Daoy (cell line): ENCODE measurements at places on chromosomes 1 and 21. TPM values are rescaled to one million over a fixed set of nuclear protein-coding genes. Genes with fewer than 3 reads are reported as not detected.

Gene GBP7
- total RNA-seq, result not detected in 2 replicates

Gene IFI44
- total RNA-seq, result 141 and 171 TPM in 2 replicates

Gene SPRR2F
- not detected in 2 replicates for total RNA-seq

Gene USP21
- 6.2 and 13.5 TPM in 2 replicates for total RNA-seq

Gene ZMYND12
- 0.06 TPM in 1 of 2 replicates, not detected in the other for total RNA-seq

Gene ZYG11A
- 2.5 and 3.0 TPM in 2 replicates for total RNA-seq

Gene DNAH14
- 32.5 and 56.2 TPM in 2 replicates for total RNA-seq

Gene S100A7
- not detected in 2 replicates for total RNA-seq

Gene NRAS
- total RNA-seq, result 164 and 172 TPM in 2 replicates

Gene SH3BGR
- total RNA-seq, result 4.3 and 4.6 TPM in 2 replicates

Gene APCS
- not detected in 2 replicates for total RNA-seq

Gene AMY2A
- total RNA-seq, result not detected in 2 replicates

Gene EFNA3
- total RNA-seq, result 1.1 and 2.4 TPM in 2 replicates

Gene PRAMEF10
- not detected in 2 replicates for total RNA-seq

Gene CYP4A22
- not detected in 2 replicates for total RNA-seq

Gene PRMT6
- 35.3 and 38.4 TPM in 2 replicates for total RNA-seq

Gene SLFNL1
- not detected in 2 replicates for total RNA-seq

Gene CYP4B1
- not detected in 2 replicates for total RNA-seq

Gene PDE9A
- total RNA-seq, result 0.17 TPM in 1 of 2 replicates, not detected in the other

Gene ZBTB8A
- total RNA-seq, result 3.2 and 6.2 TPM in 2 replicates

Gene DMRTA2
- 24.9 and 29.2 TPM in 2 replicates for total RNA-seq
